ENCODE measurements at places on chromosomes 1 and 21.

DNA sequence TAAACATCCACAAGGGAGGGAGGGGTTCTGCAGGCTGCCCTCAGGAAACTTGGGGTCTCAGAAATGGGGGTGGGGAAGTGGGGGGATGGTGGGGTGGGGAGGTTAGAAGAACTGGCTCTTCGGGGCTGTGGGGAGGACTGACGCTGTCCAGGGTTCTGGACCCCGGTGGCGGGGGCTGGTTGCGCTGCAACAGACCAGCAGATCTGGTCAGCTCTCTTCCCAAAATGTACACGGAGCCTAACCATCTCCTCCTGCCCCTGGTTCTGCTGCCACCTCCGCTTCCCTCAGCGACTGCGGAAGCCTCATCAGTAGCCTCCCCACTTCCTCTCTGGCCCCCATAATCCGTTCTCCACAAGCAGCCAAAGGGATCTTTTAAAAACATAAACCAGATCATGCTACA is 29.3 kb upstream of the C1QA start:
- peak; percentile 73 for DNase-seq

DNA sequence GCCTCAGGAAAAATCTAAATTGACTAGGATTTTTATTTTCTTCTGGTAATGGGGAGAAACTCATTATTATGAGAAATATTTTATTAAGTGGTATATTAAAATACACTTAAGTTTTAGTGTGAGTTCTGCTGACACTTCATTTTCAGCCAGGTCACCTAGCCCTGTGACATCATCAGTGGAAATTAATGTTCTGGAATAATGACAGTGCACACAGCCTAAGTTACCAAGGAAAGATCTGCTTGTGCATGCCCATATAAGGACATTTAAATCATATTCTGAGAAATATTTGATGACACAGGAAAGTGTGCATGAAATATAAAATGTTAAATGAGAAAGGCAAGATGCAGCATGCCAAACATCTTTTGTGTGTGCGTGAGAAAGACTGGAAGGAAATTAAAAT is 102.0 kb downstream of the KIF14 start:
- DNase-seq = no peak

DNA sequence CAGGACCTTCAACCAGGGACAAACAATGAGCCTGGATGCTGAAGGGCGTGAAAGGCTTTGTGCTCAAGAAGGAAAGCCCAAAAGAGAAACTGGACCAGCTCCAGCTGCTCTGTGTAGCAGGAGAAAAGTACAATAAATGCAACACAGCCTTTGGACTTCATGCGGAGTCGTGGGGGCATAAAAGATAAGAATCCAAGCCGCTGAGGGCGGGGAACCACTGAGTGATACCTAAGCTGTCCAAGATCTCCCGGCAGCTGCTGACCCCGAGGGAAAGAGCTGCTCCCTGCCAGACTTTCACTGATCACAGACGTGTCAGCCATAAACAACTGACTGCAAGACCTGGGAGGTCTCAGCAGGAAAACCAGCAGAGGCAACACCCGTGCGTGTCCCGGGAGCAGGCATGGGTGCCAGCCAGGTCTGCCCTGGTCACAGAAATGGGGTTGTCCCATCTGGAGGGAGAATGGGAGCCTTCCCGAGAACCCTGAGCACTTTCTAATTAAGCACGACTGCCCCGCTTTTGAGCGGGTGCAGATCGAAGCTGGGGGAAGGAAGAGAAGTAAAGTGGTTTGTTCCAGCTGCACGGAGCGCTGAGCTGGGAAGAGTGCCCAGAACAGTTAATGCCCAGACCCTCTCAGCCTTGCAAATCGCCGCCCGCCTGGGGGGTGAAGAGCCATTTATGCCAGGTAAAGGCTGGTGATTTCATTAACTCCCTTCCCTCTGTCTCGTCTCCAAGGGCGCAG is 68.3 kb upstream of the TARDBP start:
- DNase-seq = peak; percentile 38

DNA sequence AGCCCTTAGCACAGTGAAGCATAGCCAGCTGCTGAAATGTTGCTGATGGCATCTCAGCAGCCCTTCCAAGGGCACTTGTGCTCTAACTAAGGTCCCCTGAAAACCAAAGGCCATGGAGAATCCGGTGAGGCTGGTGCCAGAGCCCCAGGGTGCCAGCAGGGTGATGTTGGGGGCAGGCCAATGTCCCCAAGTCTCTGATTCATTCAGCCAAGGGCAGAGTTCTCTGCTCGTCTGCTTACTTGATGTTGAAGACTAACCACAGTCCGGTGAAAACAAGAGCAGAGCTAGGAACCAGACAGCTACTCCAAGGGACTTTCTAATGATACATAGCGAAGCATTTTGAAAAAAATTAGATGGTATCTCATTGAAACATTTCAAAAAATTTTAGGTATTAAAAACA is 149.8 kb downstream of the ZZZ3 start:
- no peak for DNase-seq

GRCh38 chr1:17717594-17718535 is 37.3 kb upstream of the ACTL8 start:
- peak; percentile 69 for DNase-seq

DNA sequence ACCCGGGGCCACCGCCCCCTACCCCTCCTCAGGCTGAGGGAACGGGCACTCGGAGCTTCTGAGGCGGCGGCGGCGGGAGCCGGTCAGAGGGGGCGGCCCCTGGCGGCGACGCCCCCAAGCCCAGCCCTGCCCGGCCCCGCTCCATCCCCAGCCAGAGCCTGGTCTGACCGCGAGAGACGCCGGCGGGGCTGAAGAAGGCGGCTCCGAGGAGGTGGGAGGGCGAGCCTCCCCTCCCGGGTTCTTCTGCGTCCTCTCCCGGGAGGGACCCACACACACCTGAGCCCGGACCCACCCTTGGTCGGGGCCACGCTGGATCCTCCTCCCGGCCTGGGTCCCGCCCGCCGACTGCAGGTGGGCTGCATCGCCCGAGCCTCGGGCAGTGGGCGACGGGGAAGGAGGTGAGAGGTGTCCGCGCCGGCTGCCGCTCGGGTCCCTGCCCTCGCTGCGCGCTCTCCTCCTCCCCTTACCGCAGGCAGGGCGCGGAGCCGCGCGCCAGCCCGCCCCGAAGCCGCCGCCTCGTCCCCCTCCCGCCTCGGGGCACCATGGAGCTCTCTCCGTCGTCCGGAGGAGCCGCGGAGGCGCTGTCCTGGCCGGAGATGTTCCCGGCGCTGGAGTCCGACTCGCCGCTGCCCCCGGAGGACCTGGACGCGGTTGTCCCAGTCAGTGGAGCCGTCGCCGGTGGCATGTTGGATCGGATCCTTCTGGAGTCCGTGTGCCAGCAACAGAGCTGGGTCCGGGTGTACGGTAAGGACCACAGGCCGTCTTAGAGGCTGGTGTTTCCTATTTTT is at the start of gene RASAL2:
RASAL2 (plus strand) TSS at position 154 of the 788 bp plus-strand sequence; CDS start at position 543, 389 bp downstream.
- peak; percentile 80 for DNase-seq

DNA sequence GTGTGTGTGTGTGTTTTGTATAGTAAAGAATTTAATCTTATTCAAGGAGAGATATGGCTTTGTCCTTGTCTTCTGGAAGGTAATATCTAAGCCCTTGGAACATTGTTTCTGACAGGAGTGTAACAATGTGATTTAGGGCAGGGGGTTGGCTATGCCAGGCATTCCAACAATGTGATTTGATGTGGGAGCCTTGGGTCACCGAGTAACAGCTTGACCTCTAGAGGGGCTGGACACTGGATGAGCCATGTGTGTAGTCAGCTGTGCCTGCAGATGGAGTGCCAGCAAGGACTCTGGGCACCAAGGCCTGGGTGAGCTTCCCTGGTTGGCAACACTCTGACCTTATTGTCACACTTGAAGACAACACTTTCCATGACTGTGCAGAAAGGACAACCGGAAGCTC is 336.1 kb upstream of the ZP4 start:
- no peak for DNase-seq

DNA sequence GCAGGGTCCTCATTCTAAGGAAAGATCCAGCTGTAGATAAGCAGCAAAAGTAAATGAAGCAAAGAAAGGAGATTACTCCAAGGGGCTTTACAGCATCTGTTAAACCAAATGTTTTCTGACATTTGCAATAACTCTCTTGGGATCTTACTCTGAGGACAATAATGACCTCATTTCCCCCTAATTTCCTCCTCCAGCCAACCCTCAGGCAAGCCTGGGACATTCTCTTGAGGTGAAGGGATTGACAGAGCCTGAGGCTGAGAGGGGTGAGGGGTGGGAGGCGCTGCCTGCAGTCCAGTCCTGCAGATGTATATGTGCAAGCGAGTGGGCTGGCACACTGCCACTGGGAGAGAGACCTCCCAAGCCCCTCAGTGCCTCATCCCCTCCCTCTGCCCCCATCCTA is 40.5 kb upstream of the NEK2 start:
- no peak for DNase-seq

GRCh38 chr1:184214128-184214527 is 162.6 kb downstream of the TSEN15 start:
- DNase-seq = no peak

DNA sequence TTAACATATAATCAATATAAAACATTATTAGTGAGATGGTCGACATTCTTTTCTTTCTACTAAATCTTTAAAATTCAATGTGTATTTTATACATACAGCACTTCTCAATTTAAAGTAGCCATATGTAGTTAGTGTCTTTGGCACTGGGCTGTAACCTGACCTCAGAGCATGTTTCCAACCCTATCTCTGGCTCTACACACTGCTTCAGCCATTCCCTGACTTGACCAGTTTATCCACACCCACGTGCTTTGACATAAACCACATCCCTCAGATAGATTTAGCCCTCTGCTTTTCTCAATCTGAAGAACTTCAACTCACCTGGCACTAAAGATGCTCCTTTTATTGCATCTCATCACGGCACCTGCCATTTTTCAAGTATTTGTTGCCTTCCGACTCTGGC is 58.3 kb downstream of the RGS2 start:
- DNase-seq = no peak

DNA sequence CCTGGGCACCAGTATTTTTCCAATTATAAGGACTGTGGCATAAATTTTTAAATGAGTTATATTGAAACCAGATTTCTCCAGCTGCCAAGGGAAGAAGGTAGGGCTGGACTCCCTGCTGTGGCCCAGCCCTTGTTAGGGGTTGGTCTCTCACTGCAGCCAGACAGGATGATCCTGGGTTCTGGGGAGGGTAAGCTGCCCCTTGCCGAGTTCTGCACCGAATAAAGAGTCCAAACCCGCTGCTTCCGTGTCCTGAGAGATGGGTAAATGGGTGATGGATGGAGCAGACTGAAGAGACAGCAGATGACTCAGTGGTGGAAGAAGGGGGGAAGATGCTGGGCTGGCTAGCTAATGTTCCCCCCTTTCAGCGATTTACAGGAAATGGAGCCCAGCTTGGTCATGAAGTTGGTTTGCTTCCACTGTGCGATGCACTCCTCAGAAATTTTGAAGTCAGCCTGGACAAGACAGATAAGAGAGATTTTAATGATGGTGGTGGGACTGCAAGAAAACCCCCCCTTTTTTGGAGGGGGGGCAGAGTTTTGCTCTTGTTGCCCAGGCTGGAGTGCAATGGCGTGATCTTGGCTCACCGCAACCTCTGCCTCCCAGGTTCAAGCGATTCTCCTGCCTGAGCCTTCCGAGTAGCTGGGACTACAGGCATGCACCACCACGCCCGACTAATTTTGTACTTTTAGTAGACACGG is 41.4 kb downstream of the YARS1 start:
- no peak for DNase-seq

DNA sequence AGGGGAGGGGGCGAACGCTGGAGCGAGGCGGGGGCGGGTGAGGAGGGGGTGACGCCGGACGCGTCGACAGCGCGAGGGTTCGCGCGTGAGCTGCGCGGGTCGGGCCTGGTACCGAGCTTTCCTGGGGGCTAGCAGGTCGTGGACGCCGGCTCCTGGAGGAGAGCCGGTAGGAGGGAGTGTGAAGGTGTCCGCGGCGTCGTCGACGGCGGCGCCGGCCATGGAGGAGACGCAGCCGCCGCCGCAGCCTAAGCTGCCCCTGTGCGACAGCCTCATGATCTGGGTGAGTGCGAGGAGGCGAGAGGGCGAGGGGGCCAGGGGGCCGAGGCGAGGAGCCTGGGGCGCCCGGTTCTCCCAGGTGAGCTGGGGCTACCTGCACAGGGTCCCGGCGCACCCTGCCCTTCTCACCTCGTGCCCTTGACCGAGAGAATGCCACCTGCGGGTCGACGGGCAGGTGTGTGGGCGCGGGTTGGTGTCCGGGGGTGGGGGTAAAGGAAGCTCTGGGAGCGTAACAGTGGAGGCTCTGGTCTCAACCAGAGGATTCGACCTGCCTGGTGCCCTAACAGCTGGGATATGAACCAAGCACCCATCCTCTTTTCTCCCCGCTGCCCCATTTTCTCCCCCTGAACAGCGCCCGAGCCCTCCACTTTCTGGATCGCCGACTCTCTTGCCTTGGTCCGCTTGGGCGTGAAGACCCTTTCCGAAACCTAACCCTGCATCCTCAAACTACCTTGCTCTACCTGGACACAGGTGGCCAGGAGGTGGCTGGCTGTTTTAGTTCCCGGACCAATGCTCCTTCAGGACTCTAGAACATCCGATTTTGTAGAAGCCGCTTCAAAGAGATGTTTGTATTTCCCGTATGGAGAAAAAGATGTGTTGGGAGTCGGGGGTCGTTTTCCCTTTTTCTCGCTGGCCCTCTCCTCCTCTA is at the start of gene HOOK1:
HOOK1 (plus strand) TSS at position 49 of the 925 bp plus-strand sequence; CDS start at position 218, 169 bp downstream.
- DNase-seq = no peak

- DNase-seq = peak; percentile 83
Measured at GRCh38 chr1:17919525-17920439, 164.6 kb downstream of the ACTL8 start.

DNA sequence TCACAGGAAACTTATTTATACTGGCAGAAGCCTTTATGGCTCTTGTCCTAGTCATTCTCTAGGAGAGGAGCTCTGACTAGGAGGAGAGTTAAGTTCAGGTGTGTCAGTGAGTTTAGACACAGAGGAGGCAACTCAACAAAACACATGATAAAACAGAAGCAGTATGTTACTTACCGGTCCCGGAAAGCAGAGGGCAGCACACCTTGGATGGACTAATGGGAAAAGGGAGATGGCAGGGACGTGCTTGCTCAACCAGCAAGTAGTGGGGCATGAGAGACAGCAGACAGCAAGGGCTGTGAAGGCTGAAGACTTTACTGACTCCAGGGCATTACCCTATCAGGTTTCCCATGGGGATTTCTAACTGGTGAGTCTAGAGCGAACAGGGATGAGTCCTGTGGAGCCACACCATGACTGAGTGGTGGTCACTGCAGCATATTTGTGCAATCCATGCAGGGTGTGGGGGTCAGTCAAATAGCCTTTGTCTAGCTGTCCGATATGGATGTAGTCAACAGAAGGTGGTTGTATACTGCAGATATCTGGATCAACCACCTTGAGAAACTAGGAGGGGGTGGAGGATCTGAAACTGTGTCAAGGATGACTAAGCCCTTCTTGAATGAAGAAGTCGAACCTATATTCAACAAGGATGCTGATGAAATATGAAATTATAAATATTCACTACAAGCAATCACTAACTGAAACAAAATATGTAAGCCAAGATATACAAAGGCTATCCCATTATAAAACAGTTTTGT is 596.3 kb upstream of the CHRM3 start:
- DNase-seq = no peak

DNA sequence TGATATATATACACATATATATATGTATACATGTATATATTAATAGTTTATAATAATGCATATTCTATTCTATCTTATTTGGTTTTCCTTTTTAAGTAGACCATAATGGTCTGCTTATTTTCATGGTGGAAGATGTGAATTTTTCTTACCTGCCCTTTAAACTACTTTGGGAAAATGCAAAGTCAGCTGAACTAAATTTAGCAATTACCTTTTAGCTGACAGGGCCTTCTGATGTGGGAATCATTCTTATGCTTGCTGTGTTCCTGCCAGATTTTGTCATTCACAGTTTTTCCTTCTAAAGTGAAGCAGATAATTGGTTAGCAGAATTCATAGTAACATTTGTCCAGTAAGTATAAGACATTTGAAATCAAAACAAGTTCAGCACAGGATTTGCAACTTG is 63.2 kb upstream of the SAMSN1 start:
- no peak for DNase-seq

Measured in nephron progenitor cell (in vitro differentiated cells).